ENCODE measurements at places on chromosomes 1 and 21.

DNA sequence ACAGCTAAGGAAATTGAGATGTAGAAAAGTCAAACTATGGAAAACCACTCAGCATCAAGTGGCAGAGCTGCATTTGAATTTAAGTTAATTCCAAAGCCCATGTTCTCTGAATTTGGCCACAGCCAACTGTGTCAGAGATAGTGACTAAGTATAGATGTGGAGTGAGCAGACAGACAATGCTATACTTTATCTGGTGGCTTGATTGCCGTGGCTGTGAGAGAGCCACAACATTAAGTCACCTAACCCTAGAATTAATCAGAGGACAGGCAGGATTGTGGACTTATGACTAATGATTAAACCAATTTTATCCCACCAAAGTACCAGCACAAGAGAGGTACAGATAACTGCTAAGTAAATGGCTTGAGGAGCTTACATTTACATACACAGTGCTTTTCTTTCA is 209.8 kb downstream of the TPR start:
- no peak for DNase-seq

DNA sequence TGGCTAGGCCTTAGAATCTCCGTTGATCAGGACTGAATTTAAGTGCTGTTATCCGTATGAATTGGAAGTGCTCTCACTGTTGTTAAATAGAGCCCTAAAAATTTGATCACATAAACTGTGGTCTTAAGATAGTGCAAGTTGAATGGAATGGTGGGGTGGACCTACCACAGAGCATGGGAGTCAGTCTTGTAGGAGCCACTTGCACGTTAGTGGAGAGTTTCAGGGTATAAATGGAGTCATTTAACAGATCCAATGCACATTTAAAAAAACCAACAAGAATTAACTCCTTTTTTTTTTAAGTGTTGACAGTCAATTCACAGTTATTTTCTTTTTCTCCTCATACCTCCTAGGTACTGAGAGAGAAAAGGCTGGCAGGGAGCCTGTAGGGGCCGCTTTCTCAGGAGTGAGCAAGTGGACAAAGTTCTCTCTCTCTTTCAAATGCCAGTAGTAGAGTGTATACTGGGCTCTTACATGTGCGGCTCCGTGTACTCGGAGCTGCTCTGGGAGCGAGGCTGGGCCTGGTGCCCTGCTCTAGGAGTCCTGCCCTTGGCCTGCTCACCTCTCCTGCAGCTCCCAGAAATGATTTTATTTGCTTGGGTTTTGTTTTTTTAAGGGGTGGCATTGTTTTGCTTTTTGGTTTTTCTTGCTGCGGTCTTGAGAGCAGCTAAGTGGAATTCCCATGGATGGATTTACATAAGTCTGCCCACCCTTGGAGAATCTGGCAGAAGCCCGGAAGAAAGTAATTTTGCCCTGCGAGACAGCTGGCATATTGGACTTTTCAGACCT is 91.3 kb downstream of the ATP5PO start:
- no peak for DNase-seq

- peak; percentile 24 for DNase-seq
These were observed 6.3 kb downstream of the HAPLN2 start for GRCh38 chr1:156625436-156626078.

GRCh38 chr1:20192364-20192763 is 6.0 kb upstream of the PLA2G2C start:
- DNase-seq: no peak

GRCh38 chr1:41428738-41429640 is 55.5 kb downstream of the EDN2 start:
- DNase-seq: no peak

DNA sequence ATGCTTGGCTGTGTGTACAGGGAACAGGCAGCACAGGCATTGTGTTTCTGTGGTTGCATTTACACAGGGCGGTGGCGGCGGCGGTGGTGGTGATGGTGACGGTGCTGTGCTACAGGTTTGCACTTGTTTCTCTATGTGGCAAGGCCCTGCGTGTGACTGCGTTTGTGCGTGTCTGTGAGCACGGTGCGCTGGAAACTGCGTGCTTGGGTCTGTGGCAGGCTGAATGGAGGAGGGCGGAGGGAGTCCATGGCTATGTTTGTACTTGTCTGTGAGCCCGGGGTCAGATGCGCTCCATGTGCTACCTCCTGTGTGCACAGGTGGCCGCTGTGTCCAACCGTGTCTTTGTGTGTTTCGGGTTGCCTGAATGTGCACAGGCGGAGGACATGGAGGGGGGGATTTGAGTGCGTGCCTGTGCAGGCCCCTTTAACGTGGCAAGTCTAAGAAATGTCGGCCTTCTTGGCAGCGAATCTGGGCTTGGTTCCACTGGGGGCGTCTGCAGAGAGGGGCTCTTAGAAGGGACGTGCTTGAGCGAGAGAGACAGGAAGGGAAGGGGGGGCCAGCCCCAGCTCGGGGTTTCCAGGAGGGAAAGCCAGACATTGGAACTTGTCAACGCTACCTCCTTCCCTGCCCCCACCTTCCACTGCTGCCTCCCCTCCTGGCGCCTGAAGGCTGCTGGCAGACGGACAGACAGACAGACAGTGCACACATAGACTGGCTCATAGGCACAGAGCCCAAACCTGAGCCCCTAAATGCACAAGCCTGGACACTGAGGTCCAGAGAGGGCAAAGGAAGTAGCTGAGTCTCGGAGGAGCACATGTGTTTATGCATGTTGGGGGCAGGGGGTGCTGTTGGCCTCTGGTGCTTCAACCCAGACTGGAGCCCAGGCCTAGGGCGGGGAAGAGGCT is 32.7 kb upstream of the WASF2 start:
- no peak for DNase-seq

DNA sequence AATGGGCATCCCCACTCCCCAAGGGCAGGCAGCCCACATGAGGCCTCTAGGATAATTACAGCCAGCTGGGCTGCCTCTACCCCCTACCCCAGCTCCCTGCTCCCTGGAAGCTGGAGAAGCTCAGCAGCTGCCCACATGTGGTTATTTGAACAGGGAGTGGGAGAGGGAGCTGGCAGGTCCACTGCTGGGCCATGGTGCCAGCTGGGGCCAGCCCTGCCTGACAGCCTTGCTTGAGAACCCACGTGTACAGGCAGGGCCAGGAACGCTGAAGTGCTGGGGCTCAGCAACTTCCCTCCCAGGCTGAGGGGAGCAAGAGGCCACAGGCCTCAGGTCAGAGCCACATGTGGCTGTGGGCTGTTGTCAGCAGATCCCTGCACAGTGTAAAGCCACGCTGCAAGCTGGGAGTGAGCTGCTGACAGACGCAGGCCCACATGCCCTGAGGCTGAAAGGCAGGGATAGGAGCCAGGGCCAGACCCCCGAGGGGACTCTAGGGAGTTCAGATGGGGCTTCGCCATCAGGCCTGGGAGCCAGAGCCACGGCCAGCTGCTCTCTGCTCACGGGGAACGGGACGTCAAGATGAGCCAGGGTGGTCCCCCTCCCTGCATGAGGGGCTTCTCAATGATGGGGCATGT is 129.0 kb downstream of the SYF2 start:
- no peak for DNase-seq

- DNase-seq: no peak
These were observed 56.2 kb upstream of the LBR start for GRCh38 chr1:225483818-225484656.

DNA sequence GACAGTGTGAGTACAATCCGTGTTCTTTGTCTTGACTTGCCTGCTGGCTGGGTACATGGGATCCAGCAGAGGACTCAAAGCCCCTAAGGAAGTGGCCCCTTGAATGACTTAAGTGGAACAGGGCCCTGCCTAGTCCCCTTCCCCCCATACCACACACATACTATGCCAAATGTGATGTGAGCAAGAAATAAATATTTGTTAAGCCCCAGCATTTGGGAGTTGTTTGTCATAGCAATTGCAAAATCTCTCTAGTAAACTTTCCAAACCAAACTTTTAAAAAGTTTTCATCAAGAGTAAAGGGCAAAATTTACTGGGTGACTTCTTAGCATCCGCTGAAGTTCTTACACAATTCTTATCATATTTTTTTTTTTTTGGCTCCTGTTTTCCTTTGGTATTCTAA is 32.5 kb upstream of the CACHD1 start:
- DNase-seq: no peak

GRCh38 chr1:36761113-36761512 is 273.2 kb downstream of the GRIK3 start:
- DNase-seq: no peak

DNA sequence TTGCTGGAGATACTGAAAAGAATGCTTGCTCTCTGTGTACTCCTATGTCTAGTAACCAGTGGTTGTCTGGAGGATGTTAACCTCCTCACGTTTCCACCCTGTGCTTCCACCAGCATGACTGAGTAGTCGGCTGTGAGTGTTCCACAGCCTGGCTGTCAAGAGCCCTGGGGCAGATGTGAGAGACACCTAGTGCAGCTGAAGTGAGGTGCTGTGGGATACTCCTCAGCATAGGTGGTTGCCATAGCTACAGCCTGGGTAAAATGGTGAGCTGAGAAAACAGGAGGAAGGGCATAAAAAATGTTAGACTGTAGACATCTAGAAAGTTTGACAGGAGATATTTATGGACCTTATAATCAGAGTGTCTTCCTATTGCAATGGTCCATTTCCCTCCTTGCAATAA is 15.8 kb downstream of the IVL start:
- DNase-seq: no peak

- DNase-seq: no peak
These were observed 23.2 kb downstream of the CRYAA start for GRCh38 chr21:43191971-43192370.

GRCh38 chr1:90730243-90731022 is 13.3 kb upstream of the BARHL2 start:
- no peak for DNase-seq

- peak; percentile 41 for DNase-seq
These were observed 848 bp downstream of the DNM3 start for GRCh38 chr1:171841931-171842761.

DNA sequence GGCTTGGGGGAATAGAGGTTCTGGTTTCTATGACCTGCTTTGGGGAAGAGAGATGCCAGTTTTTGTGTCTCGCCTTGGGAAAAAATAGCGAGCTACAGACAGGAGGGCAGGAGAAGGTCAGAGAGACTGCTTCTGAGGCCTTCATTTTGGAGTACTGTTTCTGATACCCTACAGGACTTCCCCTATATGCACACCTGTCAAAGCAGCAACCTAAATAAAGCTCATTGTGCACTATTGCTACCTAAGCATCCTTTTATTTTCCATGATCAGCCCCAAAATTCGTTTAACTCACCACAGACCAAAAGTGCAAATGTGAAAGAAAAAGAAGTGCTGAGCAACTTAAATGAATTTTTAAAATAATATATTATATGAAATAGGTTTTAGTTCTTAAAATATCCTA is 145.6 kb upstream of the CHRM3 start:
- DNase-seq: no peak

DNA sequence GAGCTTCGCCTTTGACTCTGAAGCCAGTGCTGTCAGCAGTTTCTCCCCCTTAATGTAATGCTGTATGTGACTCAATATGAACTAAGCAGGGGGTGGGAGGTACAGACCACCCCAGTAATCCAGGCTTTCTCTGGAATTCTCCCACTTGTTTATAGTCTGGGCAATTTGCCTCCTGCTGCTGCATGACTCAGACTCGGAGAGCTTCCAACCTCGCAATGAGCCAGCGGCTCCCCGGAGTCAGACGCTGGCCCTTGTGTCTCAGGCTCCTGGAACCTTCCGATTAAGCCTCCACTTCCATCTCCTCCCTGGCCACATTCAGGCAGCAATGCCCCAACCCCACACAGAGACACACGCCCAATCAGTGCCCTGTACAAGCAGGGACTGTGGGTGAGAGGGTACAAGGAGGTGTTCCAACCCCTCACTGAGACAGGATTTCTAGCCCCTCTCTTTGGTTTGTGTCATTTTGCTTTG is 471.7 kb upstream of the VAMP3 start:
- no peak for DNase-seq

Measured in hippocampal formation (tissue), 2 donors.